ENCODE measurements at places on chromosomes 5 and 9. TPM values are rescaled to one million over a fixed set of nuclear protein-coding genes. Genes with fewer than 3 reads are reported as not detected.

- DNase-seq: peak; percentile 74
Measured at GRCh38 chr5:36692791-36693763, 86.7 kb downstream of the SLC1A3 start.

DNA sequence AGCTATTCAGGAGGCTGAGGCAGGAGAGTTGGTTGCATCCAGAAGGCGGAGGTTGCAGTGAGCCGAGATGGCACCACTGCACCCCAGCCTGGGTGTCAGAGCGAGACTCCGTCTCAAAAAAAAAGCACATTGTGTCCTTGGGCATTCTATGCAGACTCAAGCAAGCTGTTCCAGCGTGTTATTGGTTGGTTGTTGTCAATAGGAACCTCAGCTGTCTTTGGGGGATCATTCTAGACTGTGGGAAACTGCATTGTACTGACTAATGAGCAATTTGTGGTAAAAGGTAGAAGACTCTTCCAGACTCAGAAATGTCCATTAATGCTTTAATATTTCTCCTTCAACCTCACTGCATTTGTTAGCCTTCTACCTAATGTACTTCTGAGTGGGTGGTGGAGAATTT lies 379.5 kb upstream of the GRAMD2B start:
- no peak for DNase-seq

- DNase-seq: peak; percentile 27
Measured at GRCh38 chr5:10335711-10336470, 17.6 kb upstream of the MARCHF6 start.

- DNase-seq: no peak
Measured at GRCh38 chr5:35990520-35990919, 670 bp downstream of the UGT3A1 start.

DNA sequence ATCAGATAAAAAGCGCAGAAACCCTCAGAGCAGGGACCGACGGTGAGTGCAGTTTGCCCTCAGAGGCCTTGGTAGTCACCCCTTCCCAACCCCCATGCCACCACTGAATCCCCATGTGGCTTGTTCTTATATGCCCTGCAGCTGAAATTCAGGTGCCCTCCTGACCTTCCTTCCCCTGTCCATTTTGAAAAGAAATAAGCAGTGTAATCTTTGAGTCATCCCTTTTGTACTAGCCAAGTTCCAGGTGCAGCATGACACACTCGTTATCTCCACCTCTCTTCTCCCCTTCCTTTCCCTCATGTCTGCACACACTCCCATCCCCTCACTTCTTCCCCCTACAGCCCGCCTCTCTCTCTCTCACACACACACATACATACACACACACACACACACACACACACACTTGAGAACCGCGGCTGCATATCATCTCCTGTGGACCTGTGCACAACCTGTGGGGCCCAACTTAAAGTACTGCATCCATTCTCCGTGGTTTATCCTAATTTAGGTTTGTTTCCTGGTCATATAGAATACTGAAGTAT lies 53.1 kb downstream of the SYK start:
- DNase-seq: no peak

- DNase-seq: no peak
Measured at GRCh38 chr5:132849347-132849746, 16.9 kb downstream of the GDF9 start.

DNA sequence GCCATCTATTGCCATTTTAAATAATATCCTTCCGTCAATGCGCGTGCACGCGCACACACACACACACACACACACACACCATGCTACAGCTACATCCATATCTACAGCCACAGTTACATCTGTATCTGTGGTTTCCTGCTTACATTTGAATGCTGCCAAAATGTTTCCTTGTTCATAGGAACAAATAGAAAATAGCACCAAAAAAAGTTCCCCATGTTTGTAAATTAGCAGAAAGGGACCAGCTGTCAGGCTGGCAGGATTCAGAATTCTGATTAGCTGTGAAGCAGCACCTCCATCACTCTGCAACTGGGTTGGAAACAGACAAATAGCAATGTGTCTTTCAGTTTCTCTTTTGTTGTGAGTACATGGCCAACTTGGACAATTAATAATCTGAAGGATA lies 601.5 kb downstream of the IRX1 start:
- DNase-seq: no peak

- DNase-seq: no peak
Measured at GRCh38 chr5:37725185-37725584, 114.7 kb downstream of the GDNF start.

DNA sequence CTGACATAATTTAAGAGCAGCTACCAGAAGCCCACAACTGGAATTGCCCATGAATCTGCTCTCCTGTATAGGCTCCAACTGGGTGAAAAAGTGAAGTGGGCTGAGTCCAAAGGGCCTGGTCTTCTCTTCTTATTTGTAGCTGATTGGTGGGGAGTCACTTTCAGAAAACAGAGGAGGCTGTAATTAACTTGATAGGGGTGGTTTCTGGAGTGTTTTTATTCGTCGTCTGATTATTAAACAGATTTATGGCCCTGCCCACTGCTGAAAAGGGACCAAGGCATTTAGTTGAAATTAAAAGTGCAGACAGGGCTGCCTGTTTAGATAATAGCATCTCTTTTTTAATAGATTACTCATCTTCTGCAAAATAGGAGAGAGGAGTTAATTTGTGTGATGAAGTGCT lies 81.0 kb upstream of the SAP30L start:
- no peak for DNase-seq

DNA sequence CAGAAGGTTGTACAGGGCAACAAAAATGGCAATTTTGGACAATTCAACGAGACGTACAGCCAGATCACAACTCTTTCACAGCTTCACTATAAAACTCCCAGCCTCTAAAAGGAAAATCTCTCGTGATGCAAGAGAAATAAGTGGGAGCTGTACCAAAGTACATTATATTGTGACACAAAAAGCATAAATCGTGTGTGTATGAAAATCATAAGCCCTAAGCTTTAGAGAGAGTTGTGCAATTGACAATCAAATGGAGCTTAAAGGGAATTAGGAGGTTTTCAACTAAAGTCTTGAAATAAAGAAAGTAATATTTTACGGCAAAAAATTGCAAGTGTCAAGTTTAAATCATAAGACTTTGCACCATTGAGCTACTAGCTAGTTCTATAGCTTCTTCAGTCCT lies 194.8 kb upstream of the TBCA start:
- no peak for DNase-seq

- no peak for DNase-seq
Measured at GRCh38 chr5:125685771-125686170, 737.4 kb upstream of the GRAMD2B start.

TEK gene
- not detected for total RNA-seq

MAMDC2 gene
- not detected for total RNA-seq

Data from activated CD4-positive, alpha-beta T cell treated with anti-CD3 and anti-CD28 coated beads, Interleukin-2, amount 10 ng/mL, durations not matched to agents 24 days and 14 days (primary cell).